ENCODE measurements at places on chromosomes 12 and 14. TPM values are rescaled to one million over a fixed set of nuclear protein-coding genes. Genes with fewer than 3 reads are reported as not detected.

The FGF6 gene
- polyA plus RNA-seq: not detected

The KRT79 gene
- not detected for polyA plus RNA-seq

The ANKRD33 gene
- polyA plus RNA-seq: not detected

The ACOT6 gene
- not detected for polyA plus RNA-seq

The MLXIP gene
- 84.5 TPM for polyA plus RNA-seq

The TCP11L2 gene
- polyA plus RNA-seq: 13.7 TPM

The SRRM4 gene
- polyA plus RNA-seq: 0.45 TPM

The CIDEB gene
- polyA plus RNA-seq: 9.6 TPM

The DPPA3 gene
- polyA plus RNA-seq: not detected

The ZNF891 gene
- polyA plus RNA-seq: 8.4 TPM

The NCAPD2 gene
- 88.5 TPM for polyA plus RNA-seq

The MYH6 gene
- not detected for polyA plus RNA-seq

The SMIM41 gene
- 2.2 TPM for polyA plus RNA-seq

- DNase-seq: no peak
These were observed 51.9 kb upstream of the TSPAN11 start for GRCh38 chr12:30874455-30875321.

- peak; percentile 52 for DNase-seq
These were observed 24.0 kb downstream of the TTC9 start for GRCh38 chr14:70665448-70666360.

DNA sequence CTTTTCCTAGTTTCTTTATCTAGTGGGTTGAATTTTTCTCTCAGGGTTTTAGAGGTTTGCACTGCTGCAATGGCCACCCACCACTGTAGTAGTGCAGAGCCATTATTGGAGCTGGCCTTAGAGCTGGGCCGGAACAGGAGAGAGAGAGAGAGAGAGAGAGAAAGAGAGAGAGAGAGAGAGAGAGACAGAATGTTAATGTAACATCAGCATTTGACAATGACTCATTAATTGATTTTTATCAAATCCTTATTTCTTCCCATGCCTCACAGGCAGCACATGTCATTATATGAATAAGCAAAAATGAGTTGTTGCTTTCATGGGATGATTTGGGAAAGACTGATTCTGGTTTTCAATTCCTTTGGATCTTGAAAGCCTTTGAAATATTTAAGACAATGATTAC, 76.3 kb upstream of the PPP4R3A start:
- DNase-seq: no peak

- no peak for DNase-seq
These were observed 281.0 kb upstream of the CRY1 start for GRCh38 chr12:107374161-107374840.

GRCh38 chr14:87810711-87811110, 182.3 kb downstream of the GALC start:
- DNase-seq: no peak

DNA sequence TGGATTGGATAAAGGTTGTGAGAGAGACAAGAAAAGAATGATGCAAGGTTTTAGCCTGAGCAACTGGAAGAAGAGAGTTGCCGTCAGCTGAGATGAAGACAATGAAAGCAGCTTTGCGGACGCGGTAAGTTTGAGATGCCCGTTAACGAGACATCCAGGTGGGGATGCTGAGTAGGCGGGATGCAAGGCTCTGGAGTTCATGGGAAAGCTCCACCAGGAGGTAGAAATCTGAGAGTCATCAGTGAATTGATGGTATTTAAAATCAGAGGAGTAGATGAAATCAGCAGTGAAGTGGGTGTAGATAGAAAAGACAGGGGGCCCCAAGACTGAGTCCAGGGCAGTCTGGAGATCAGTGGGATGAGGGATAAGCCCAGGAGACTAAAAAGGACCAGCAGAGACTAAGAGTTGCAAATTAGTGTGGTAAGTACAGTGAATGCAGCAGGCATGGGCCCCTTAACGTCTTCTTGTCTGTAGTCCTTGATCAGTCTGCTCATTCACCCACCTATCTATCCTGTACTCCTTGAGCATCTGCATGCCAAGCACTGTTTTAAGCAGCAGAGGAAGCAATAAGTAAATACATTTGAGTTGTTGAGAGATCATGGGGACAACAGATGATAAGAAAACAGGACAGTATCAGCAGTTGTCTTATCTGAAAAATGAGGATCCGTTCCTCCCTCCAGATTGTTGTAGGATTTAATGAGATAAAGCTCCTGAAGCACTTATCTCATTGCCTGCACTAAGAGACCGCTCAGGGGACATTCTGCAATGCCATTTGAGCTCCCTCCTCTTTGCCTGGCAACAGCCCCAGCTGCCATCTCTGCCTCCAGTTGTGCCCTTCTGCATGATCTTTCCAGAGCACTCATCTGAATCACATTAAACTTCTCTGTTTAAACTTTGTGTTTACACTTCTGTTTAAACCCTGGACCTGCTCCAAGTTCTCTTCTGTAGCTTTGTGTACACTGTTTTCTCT, 91.5 kb downstream of the APAF1 start:
- DNase-seq: peak; percentile 31

GRCh38 chr12:131229426-131230339, 276.0 kb downstream of the ADGRD1 start:
- DNase-seq: peak; percentile 31

DNA sequence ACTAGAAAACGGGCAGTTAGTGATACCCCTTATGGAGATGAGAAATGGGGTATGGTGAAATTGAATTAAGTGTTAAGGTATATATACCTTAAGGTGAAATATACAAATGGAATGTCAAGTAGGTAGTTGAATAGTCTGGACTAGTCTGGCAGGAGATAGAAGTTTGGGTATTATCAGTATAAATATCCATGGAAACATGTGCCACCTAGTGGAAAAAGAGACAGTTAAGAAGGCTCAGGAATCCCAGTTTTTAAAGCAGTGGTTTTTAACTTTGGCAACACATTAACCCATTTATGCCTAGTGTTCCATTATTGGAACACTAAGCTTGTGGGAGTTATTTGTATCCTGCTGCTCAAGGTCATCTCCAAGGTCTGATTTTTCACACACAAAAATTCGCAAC, 38.6 kb upstream of the TPH2 start:
- DNase-seq: no peak

DNA sequence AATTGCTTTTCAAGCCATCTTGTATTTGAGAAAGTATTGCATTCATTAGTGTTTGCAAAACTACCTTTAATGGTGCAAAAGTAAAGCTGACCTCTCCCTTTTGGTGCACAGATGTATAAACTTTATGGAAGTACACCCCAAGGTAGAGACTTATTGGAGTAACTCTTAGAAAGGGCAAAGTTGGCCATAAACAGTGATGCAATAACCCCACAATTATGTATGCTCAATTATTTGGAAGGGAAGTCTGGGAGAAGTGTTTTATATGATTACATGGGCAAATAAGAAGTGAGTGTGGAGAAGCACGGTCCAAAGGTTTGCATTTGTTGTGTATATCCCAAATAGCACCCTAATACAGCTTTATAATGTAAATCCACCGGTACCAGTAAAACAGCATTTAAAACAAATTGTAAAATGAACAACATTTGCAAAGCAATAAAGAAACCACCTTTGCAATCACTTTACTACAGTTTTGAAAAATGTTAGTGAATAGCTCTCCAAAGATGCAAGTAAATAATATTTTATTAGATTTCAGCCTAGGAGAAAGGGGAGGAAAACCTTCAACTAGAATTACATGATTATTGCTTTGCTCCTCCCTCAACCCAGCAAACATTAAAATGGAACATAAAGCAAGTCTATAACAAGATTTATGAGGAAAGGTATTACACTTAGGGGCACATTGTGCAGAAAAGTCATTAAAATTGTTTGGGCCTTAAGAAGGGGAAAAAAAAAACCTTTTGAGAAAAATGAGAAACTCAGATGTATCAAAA, 70.5 kb downstream of the HMGA2 start:
- no peak for DNase-seq

DNA sequence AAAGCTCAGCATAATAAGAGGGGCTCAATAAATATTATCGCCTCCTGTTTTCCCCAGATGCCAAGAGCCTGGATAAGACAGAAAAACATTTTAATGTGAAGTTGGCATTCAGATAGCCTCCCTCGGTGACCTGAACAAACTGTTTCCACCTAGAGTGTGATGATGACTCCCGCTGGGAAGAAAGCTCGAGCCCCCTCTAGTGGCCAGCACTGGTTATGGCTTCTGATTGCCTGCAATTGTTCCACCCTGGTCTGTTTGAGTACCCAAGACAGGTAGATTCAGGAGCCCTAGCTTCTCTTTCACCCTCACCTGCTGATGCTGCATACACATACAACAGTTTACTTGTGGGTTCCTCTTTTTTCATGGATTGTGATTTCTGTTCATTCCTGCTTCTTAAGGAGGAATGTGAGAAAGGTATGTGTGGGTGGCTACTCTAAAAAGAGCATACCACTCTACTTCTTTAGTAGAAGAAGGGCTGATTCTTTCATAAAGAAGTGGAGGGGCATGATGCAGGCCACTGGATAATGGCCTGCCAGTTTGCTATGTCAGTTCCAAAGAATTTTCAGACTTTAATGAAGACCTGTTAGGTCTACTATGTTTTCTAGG, 6.4 kb downstream of the ERG28 start:
- peak; percentile 52 for DNase-seq

GRCh38 chr14:89521988-89522387, 105.0 kb upstream of the FOXN3 start:
- no peak for DNase-seq

DNA sequence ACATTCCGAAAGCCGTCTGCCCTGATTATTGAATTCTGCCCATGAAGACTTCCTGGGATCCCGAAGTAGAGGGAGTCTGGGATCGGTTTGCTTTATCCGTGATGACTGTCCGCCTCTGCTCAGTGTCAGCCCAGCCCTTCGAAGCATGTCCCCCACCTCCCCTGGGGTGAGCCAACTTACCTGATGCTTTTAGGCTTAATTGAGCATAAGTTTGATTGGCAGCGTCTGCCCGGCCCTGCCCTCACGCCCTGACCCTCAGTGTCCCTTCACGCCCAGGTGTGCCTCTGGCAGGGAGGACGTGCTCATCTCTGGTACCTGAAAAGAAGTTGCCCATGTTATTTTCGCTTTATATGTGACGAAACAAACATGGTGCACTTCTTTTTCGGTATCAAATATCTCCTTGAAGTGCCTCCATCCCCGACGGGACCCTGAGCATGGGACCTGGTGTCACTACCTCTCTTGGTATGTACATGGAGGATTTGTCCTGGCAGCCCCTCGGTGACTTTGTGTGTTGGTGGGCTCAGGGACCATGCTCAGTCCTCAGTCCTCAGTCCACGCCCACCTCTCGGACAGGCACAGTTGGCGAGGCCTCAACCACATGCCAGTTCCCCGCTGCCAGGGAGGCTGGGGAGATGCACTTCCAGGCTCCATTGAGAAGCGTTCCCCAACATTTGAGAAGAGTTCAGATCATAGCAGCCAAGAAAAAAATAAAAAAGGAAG, 130.1 kb upstream of the RTL1 start:
- DNase-seq: no peak

DNA sequence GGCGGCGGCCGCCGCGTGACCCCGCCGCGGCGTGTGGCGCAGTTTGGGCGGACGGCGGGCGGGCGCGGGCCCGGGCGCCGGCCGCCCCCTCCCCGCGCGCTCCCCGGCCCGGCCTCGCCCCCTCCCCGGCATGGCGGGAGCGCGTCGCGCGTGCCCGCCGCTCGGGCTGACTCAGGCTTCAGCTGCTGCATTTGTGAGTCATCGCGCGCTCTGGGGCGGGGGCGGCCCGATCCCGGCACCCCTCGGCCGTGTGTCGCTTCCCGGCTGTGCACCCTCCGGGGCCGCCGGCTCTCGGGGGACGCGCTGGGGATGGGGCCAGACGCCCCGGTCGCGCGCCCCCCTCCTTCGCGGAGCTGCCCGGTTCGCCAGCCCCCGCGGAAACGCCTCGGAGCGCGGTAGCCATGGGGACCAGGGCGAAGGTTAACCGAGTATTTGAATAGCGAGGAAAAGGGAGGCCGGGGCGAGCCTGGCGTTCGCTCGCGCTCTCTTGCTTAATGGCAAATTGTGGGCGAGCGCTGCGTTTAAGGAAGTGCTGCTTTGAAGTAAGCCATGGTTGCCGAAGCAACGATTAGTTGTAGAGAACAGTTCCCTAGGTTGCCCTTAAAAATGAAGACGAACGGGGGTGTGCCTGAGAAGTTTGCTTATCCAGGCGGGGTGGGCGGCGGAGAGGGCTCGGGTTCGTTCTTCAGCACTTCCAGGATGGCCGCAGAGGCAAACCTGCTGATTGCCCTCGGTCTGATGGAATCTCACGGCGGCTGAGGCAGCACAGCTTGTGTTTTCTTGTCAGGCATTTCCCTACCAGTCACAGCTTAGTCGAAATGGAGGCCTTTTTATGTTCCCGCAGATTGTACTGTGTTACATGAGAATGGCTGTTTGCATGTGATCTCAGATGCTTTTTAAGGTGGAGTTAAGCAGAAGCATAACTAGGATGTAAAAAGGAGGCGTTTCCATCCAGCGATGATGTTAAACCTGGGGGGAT, 896 bp downstream of the EIF5 start:
- DNase-seq: peak; percentile 50

- no peak for DNase-seq
These were observed 9.2 kb downstream of the HOXC8 start for GRCh38 chr12:54017878-54018467.
